ENCODE measurements at places on chromosomes 5 and 9.

- no peak for DNase-seq
Observed at GRCh38 chr5:103693517-103693916, 130.9 kb upstream of the NUDT12 start.

- no peak for DNase-seq
Observed at GRCh38 chr5:95841914-95842812, 19.6 kb upstream of the GLRX start.

- no peak for DNase-seq
Observed at GRCh38 chr5:128777052-128777451, 188.2 kb upstream of the SLC27A6 start.

GRCh38 chr9:110283751-110284150, 27.4 kb upstream of the TXN start:
- no peak for DNase-seq
